ENCODE measurements at places on chromosomes 11 and 22.

GRCh38 chr22:48076008-48076407 lies 1313.6 kb downstream of the TBC1D22A start:
- no peak for DNase-seq

- no peak for DNase-seq
Observed at GRCh38 chr11:72363112-72363511, 71.2 kb downstream of the CLPB start.

DNA sequence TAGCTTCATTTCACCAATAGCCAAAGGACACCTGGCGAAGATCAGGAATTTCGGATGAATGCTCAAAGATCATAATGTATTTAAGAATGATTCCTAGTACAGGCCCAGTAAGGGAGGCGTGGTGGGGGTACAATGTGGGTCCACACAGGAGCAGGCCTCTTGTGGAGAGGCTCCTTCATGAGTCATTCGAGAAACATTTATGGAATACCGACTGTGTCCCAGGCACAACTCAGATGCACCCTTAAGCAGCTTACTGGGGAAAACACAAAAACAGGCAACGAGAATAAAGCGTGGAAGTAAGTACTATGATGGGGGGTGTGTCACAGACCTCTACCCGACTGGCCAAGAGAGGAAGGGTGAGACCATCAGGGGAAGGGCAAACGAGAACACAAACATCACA lies 44.5 kb downstream of the SMCO4 start:
- DNase-seq: no peak

GRCh38 chr11:8717876-8718753 lies 35.5 kb downstream of the RPL27A start:
- peak; percentile 62 for DNase-seq

DNA sequence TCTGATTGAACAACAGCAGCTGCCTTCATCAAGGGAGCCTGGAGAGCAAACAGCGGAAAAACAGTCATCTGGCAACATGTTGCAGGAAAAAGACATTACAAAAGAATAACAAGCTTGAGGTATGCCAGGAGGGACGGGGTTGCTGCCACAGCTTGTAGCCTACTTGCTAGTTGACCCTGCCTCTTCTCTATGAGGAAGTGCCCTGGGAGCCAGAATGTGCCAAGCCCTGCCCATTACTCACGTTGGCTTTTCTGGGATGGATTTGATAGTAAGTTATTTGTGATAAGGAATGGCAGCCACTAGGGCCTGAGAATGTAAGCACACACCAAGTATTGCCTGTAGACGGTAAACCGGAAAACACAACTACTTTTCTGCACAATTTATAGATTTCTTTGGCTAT lies 113.5 kb upstream of the KIRREL3 start:
- DNase-seq: no peak

DNA sequence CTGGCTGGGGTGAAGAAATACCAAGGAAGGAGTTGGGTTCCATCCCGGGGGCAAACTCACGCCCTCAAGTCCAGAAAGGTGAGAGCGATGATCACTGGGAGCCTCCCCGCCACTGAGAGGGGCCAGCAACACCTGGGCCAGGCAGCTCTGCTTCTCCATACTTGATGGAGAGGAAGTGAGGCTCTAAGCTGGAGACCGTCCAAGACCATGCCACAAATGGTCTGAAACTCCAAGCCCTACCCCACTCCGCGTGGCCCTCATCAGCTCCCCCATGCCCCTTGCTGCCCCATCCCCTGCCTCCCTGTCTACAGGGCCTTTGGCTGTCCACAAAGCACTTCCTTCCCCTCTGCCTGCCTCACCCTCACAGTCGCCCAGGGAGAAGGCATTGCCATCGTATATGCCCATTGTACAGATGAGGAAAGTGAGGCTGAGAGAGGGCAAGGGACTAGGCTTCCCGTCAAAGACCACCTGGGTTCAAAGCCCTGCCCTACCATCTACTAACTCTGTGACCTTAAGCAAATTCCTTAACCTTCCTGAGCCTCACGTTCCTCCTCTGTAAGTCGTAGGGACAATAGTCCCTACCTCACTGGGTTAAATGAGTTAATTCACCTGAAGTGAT lies 4.4 kb upstream of the PDGFB start:
- DNase-seq: no peak

GRCh38 chr22:27885977-27886842 lies 32.8 kb downstream of the PITPNB start:
- DNase-seq: peak; percentile 48

GRCh38 chr22:26109686-26110315 lies 59.5 kb upstream of the SEZ6L start:
- DNase-seq: no peak

- DNase-seq: no peak
Observed at GRCh38 chr11:119316729-119317591, at the start of gene MCAM. Gene MCAM, minus strand, starts transcription at chr11:119317130. Its CDS starts 29 bp downstream, at chr11:119317101.

- no peak for DNase-seq
Observed at GRCh38 chr11:8685306-8685705, 2.7 kb downstream of the RPL27A start.
